Umbilical cord (tissue), 2 donors: ENCODE measurements at places on chromosomes 3 and 15. TPM values are rescaled to one million over a fixed set of nuclear protein-coding genes. Genes with fewer than 3 reads are reported as not detected.

SERINC4 gene
- not detected for total RNA-seq

LINGO1 gene
- 14.2 TPM for total RNA-seq

VEPH1 gene
- total RNA-seq = 11.6 TPM

PSTPIP1 gene
- 12.8 TPM for total RNA-seq

RTP4 gene
- total RNA-seq = 0.72 TPM

SCAMP2 gene
- 19.0 TPM for total RNA-seq

FGF7 gene
- 32.7 TPM for total RNA-seq

RPN1 gene
- total RNA-seq = 220 TPM

OPA1 gene
- 61.6 TPM for total RNA-seq

XCR1 gene
- total RNA-seq = 0.24 TPM

AP3B2 gene
- 2.9 TPM for total RNA-seq

RTP3 gene
- 1.2 TPM for total RNA-seq

PDE12 gene
- total RNA-seq = 12.5 TPM

ATP8B4 gene
- 39.5 TPM for total RNA-seq

ZIC1 gene
- 14.2 TPM for total RNA-seq

TSC22D2 gene
- total RNA-seq = 20.0 TPM

GLDN gene
- 0.96 TPM for total RNA-seq

EPHA6 gene
- total RNA-seq = 1.4 TPM

THRB gene
- total RNA-seq = 8.4 TPM

LRRC34 gene
- 22.4 TPM for total RNA-seq

MKRN3 gene
- 13.5 TPM for total RNA-seq

DUOXA1 gene
- total RNA-seq = 3.1 TPM

GUCA1C gene
- not detected for total RNA-seq

CAND2 gene
- 2.9 TPM for total RNA-seq

ANKRD63 gene
- total RNA-seq = not detected

GOLGA8K gene
- total RNA-seq = 1.2 TPM

EEF1AKMT4 gene
- total RNA-seq = not detected
